ENCODE measurements at places on chromosomes 16 and 17. TPM values are rescaled to one million over a fixed set of nuclear protein-coding genes. Genes with fewer than 3 reads are reported as not detected.
A peak's percentile ranks its signal among the peaks of the same experiment; 100 is the strongest.

DNA sequence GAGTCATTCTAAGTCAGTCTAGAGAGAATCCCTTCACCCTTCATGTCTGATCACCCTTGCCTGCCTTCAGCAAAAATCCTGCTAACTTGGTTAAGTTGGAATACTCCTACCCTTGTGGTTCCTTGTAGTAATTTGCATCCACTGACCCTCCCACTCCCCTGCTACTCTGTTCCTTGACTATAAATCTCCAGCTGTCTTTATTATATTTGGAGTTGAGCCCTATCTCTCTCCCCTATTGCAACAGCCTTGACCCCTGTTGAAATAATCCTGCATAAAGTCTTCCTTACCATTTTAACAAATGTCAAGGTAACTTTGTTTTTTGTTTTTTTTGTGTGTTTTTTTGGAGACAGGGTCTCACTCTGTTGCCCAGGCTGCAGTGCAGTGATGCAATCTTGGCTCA, 590.1 kb downstream of the WWOX start:
- DNase-seq = no peak

- DNase-seq = no peak
Measured at GRCh38 chr17:48503747-48504146, 27.1 kb downstream of the HOXB1 start.

- peak; percentile 71 for DNase-seq
Measured at GRCh38 chr17:48162946-48163506, 55.5 kb downstream of the SNX11 start.

- DNase-seq = no peak
Measured at GRCh38 chr17:59186850-59187249, 23.0 kb upstream of the SMG8 start.

GRCh38 chr17:82155606-82156005, 57.0 kb downstream of the CCDC57 start:
- DNase-seq = no peak

Gene IRX3
- 9.7 TPM for polyA plus RNA-seq

Gene MCRIP1
- 234 TPM for polyA plus RNA-seq

All from spinal cord (tissue), 10 donors.